ENCODE measurements at places on chromosomes 4 and X.

DNA sequence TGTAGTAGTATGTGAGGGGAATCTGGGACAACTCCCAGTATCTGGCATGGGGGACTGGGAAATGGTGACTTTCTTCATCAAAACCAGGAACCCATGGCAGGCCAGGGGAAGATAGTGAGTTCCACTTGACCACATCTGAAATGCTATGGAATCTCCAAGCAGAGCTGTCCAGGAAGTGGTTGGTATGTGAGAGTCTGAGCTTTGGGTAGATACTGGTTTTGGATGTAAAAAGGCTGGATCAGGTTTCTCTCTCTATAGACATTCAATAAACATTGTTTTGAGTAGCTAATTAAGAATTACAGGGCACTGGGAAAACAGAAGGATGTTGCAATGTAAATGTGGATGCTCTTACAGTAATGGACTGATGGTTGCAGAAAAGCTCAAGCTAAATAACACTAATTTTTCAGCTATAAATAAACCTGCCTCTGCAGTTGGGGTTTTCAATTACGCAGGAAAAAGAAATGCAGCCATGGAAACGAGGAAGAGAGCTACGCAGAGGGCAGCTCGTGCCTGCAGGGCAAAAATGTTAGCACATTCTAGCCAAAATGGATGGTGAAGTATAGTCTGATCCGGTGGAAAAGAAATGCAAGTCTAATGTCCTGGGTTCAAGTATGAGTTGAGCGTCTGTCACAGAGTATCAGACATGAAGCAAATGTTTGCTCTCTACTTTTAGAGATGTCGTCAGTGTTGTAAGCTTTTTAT lies 13.4 kb upstream of the CHRNA9 start:
- no peak for DNase-seq

DNA sequence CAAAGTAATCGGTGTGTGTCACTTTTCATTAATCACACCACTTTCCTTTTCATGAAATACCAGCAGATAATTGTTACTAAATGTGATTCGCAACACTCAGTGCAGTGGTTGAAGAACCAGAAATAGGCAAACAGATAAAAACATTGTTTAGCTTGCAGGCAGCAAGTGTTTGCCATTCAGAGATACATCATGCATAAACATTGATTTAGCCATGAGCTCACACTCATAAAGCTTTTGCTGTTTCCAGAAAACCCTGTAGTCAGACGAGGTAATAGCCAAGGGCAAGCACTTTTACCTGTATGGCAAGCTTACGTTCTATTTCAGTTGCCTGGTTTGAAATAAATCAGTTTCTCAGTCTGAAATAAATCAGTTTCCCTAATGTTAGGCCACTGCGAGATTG lies 542.0 kb upstream of the TENM3 start:
- DNase-seq: no peak

DNA sequence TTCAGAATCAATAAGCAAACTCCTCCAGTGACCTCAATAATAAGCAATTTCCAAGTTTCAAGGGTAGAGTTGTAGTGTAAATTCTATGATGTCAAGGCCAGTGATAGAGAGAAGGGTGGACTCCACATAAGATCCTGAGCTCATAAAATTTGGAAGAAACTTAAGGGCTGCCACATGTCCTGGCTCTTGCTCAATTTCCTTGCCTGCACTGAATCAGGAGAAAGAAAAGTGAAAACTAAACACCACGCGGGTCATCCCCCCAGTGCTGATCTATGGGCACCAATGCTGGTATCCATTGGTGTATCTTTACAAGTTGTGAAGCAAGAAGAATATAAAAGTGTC lies 392.0 kb upstream of the INTU start:
- no peak for DNase-seq

DNA sequence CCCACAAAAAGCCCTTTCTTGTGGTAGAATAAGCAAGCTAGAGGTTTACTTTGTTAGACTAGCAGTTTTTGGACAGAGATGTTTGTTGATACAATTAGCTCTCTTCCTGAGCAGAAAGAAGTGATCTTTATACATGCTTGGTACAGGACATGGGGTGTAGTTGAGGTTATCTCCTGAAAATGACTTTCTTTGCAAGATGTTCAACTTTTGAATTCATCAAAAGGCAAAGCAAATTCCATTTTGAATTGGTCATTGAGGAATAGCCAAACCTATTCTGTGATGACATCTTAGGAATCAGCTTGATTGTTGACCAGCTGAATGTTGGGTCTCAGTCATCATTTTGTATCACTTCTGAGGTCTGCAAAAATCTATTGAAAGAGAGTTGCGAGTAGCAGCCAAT lies 3.8 kb downstream of the CPE start:
- DNase-seq: no peak

DNA sequence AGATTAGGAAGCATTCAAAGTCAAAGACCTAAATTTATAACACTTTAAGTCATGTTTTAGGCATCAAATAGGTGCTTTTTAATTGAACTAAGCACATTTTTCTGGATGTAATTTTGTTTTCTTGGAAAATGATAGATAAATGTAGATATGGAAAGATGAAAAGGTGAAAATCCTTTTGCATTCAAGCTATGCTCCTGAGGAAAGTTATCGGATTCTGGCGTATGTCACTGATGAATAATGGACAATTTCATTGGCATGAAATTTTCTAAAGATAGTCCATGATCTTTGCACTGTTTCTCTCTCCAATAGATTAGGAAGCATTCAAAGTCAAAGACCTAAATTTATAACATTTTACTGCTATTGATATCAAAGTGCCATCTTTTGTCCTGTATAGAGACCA lies 444.2 kb upstream of the PABPC4L start:
- no peak for DNase-seq

- DNase-seq: no peak
These were observed 46.1 kb upstream of the CITED1 start for GRCh38 chrX:72351606-72352334.

DNA sequence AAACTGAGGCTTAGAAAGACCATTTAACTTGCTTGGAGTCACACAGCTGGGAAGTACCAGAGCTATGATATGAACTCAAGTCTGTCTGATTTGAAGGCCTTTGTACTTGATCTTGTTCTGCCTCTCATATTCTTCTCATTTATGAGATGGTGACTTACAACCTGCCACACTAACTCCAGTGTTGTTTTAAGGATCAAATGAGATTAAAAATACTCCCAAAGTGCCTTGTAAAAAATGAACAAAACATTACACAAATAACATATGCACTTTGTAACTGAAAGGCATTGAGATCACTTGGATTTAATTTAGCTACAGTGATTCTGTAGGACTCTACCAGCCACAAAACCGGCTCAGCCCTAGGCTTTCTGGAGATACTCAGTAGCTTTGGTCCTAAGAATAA lies 15.6 kb upstream of the MAP7D3 start:
- DNase-seq: no peak

DNA sequence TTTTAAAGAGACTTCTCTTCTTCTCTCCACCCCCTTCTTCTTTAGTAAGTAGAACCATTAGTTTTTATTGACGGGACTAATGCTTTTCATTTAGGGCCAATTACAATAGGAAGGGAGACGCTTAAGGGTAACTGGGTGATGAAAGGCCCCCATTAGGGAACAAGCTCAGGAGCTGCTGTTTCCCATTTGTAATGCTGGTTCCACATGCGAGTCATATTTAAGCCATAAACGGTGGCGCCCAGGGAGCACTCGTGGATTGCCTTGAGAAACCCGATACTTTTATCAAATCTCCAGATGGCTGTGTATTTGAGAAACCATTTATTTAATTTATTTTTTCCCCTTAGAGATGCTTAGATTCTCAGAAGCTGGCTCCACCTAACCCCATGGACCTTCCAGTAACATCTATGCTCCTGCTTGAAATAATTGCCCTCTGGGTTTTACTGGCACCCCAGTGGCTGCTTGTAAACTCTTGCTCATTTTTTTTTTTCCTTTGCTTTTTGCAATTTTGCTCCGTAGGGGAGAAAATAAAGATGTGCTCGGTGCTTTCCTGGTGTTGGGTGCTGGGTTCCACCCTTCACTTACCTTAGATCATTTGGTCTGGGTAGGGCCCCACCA lies 124.2 kb upstream of the MSX1 start:
- DNase-seq: no peak

DNA sequence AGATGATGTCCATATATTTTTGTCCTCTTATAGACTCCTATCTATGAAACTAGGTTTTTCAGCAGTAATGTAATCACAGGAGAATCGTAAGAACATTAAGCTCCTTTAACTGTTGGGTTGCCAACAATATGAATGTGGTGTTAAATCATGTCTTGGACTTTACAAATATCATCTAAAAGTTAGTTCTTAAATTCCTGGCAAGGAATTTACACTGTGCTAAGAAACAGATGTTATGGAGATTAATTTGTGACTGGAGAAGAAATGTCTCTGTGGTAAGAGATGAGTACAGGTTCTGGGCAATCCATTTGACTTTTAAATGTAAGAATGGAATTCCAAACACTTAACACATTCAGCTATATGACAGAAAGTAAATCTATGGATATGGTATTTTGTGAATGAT lies 34.6 kb downstream of the CNKSR2 start:
- DNase-seq: no peak

DNA sequence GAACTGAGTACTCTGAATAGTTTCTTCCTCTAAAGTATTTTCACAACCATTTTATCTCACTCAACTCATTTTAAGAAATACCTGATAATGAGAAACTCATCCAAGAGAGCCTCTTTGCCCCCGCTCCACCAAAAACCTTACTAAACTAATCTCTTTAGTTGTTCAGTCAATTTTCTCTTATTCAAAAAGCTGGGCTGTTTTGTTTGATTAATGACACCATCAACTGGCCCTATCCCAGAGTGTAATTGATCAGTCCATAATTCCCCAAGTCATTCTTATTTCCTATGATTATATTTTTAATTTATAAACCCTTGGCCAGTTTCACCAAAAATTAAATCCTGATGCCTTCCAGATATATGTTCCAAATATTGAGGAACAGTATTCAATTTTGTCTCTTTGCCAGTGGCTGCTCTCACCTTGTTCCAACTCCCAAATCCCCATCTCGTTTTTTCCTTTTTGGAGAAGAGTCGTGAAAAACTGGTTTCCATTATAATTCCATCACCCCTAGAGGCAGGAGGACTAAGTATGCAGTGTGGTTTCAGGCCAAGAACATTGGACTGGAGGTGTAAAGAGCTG lies 10.4 kb downstream of the LIMCH1 start:
- no peak for DNase-seq

GRCh38 chr4:166003811-166004210 lies 130.8 kb downstream of the TLL1 start:
- DNase-seq: no peak

DNA sequence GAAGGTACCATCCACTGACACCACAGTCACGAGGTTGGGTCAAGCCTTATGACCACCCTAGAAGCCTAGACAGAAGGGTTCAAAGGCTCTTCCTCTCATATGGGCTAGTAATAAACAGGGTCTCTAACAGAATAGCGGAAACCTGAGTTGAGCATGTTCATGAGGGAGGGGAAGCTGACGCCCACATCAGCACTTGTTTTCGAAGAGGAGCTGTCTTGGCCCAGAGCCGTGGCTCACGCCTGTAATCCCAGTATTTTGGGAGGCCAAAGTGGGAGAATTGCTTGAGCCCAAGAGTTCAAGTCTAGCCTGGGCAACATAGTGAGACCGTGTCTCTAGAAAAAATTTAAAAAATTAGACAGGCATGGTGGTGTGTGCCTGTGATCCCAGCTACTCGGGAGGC lies 21.5 kb upstream of the TMSB4X start:
- DNase-seq: peak; percentile 29

GRCh38 chr4:74543231-74543781 lies 98.4 kb downstream of the AREG start:
- DNase-seq: no peak

GRCh38 chr4:98661371-98662054 lies 3.1 kb upstream of the TSPAN5 start:
- peak; percentile 32 for DNase-seq

GRCh38 chrX:111728096-111728495 lies 47.1 kb downstream of the ALG13 start:
- DNase-seq: no peak

DNA sequence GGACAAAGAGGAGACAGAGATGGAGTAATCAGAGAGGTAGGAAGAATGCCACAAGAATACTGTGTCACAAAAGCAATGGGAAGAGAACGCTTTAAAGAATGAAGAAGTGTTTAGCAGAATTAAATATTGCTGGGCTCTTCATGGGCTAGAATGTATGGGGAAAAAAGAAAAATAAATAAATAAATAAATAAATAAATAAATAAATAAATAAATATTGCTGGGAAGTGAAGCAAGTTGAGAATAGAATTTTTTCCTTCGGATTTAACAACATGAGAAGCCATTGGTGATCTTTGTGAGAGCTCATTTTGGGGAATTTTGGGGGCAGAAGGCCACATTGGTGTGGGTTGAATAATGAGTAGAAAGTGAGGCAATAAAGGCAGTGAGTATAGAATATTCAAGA lies 59.7 kb upstream of the FRMPD3 start:
- no peak for DNase-seq

DNA sequence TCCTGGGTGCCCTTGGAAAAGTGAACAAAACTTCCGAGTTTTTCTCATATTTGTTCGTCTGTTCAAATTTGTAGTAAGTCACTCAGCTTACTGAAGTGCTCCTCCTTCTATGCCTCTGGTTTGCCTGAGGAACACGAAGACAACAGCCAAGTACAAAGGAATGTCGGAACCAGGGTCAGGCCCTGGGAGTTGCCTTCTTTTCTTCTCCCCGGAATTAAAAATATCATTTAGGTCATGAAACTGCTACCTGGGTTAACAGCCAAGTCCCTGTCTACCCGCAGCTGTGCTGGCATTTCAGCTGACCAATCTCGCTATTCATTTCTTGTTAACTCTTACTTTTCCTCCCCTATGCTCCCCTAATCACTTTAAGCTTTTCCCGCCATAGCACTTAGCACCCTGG lies 137.6 kb upstream of the TEX13D start:
- DNase-seq: no peak

DNA sequence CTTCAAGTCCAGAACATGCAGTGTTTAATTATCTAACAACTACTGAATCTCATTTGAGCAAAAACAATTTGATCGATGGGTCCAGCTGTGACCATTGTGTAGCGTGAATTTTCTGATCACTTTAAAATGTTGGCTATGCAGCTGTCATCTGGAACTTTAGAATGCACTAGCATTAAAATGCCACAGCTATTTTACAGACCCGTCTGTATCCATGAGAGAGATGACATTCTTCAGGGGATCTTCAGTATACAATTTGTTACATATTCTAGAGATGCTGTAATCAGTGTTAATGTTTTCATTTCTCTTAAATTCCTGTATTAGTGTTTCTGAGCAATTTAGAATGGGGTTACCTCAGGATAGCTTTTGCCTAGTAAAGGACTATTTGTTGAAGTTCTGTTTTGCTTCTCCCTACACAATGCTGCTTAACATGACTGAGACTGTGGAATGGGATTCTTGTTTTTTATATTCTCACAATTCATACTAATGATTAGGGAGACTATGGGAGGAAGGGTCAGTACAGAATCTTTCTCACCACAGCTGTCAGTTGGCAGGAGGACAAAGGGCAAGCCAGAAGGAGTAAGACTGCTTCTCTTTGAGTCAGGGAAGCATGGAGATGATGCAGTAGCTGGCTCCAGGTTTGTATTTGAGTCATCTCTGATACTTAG lies 13.2 kb upstream of the CTSO start:
- DNase-seq: no peak
